MV-4-11 (cell line): ENCODE measurements at places on chromosomes 5 and 9.

DNA sequence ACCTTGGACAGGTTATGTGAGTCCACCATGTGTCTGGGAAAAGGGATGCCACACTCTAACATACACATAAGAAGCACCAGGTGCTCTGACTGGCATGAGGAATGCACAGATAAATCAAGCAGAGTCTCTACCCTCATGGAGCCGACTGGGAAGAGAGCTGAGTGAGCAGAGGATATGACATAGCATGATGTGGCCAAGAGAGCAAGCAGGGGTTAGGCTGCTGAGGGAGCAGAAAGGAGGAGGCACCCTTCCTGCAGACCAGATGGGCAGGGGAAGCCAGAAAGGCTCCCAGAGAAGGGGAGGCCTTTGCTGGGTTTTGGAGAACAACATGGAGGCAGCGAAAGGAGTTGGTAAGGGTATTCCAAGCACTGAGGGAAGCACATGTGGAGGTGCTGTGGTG is 223.1 kb downstream of the GNA14 start:
- DNase-seq: no peak

DNA sequence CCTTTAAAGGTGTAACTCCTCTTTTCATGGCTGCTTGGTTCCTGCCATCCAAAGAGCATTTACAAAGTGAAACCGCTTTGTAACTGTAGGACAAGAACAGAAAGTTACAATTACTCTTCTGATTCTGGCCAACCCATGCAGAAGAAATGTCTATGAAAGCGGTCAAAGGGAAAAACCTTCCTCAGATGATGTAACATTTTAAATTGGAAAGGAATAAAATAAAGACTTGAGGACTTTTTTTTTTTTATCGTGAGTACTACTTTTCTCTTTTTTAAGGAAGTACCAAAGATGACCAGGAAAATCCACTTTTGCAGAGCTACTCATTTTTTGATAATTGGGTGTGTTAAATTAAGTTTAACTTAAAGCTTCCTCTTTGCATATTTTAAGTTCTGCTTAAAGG is 13.0 kb upstream of the C9orf72 start:
- DNase-seq: peak; percentile 57

GRCh38 chr5:102747386-102748166 is 7.5 kb upstream of the PAM start:
- no peak for DNase-seq

DNA sequence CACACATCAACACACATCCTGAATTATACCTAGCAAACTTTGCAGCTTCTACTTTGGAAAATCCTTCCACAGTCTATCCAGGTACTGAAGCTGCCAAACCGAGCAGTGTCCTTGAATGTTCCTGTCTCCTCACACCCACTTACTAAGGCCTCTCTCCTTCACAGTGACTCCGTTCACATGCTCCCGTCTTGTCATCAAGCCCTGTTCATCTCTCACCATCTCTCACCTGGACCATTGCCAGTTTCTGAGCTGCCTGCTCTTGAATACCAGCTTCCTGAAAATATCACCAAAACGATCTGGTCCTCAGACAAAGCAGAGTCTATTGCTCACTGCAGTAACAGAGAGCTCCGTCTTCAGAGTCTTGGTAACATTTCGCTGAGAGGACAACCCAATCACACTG is 57.4 kb downstream of the GCNT1 start:
- no peak for DNase-seq

- no peak for DNase-seq
Observed at GRCh38 chr9:114324492-114324891, 1.6 kb downstream of the ORM1 start.

DNA sequence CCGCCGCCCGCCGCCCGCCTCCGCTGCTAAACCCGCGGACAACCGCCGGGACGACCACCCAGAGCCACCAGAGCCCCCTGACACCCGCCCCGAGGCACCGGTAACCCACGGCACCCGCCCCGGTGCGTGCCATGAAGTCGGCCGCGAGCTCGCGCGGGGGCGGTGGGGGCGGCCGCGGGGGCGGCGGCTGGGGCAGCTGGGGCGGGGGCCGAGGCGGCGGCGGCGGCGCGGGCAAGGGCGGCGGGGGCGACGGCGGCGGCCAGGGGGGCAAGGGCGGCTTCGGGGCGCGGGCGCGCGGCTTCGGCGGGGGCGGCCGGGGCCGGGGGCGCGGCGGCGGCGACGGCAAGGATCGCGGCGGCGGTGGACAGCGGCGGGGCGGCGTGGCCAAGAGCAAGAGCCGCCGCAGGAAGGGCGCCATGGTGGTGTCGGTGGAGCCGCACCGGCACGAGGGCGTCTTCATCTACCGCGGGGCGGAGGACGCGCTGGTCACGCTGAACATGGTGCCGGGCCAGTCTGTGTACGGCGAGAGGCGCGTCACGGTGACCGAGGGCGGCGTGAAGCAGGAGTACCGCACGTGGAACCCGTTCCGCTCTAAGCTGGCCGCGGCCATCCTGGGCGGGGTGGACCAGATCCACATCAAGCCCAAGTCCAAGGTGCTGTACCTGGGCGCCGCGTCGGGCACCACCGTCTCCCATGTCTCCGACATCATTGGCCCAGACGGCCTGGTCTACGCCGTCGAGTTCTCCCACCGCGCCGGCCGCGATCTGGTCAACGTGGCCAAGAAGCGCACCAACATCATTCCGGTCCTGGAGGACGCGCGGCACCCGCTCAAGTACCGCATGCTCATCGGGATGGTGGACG is 499 bp downstream of the FBLL1 start:
- no peak for DNase-seq

DNA sequence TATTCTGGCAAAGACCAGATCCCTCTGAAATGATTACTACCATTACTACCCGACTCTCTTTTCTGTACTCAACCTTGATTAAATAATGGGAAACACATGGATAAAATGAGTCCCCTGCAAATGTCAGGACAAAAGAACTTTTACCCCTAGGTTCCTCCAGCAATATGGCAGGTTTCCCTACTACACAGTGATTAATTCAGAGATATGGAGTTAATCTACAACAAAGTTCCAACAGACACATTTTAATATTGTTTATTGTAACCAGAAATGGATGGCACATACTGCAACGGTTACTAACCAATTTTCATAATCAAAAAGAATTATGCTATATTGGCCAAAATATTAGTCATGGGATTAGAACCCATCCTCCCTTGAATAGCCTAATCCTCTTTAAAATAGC is 294.8 kb downstream of the ATPSCKMT start:
- DNase-seq: no peak

DNA sequence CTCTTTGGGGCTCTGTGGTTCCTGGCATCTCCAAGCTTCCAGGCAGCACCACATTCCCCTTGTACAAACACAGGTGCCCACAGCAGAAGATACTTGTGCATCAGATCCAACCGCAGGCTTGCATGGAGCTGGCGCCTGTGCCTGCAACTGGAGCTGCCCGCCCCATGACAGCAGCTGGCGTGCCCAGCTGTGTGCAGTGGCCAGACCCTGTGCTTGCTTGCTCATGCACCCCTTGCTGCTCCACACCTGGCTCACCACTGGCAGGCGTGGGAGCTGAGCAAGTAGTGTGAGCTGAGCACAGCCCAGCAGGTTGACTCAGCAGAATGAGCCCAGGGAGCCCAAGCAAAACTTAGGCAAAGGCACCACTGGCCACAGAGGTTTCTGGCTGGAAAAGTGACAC is 84.4 kb upstream of the STARD4 start:
- DNase-seq: no peak

DNA sequence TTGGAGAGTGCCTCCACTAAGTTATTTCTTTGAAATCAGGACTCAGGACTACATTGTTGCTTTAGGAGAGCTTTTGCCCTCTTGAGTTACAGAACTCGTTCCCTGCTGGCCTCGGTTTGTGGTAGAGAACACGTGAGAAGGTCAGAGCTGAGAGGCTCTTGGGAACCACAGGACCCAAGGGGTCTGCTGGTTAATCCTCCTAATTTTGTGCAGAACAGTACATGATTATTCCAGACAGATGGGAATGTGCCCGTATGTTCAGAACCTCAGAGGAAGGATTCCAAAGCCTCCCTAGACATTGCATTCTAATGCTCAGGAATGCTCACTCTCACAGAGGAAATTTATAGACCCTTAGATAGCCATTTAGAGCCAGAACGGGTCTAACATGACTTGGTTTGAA is 25.2 kb upstream of the BASP1 start:
- no peak for DNase-seq

GRCh38 chr5:81922854-81923279 is 49.0 kb upstream of the ATG10 start:
- DNase-seq: no peak

DNA sequence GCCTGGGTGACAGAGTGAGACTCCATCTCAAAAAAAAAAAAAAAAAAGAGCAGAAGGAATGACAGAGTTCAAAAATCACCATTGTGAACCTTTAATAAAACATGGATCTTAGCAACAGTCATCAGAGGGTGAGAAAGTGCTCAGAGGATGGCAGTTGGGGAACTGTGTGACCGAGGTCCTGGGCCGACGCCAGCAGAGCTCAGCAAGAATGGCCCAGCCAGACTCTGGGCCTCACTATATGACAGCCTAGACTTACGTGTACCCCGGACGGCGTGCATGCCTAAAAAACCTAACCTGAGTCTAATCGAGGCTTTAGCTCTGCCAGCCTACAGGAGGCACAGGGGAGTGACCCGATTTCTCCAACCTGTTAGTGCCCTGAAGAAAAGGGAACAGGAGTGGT is 64.3 kb downstream of the MVB12B start:
- no peak for DNase-seq

- no peak for DNase-seq
Observed at GRCh38 chr5:69416699-69417098, 1.8 kb downstream of the MARVELD2 start.

DNA sequence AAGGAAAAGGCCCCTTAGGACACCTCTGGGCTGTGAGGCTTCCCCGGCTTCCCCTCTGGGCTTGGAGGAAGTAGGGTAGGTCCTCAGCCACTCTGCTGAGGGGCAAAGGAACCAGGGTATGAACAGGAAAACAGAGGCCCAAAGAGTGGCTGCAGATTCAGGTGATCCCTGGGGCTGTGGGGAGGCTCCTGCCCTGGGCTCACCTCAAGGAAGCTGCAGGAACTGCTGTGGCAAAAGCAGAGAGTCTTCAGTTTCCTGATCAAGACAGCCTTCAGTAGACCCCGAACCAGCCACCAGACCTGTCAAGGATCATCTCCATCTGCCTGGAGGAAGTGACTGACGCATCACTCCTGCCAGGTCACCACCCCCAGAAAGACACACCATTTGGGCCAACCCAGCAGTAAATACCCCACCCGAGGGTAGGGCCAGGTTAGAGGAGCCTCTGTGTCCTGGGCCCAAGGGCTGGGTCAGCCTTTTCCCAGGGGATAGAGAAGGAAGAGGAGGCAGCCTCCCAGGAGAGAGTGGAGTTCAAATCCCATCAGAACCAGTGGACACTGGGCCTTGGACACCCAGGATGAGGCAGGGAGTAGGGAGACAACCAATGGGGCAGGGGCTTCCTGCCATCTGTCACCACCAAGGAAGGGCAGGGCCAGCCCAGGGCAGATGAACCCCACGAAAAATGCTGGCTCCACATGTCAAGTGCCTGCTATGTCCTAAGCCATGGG is 5.8 kb upstream of the ST6GALNAC6 start:
- DNase-seq: no peak

- DNase-seq: no peak
Observed at GRCh38 chr9:120668399-120668798, 45.9 kb downstream of the MEGF9 start.

DNA sequence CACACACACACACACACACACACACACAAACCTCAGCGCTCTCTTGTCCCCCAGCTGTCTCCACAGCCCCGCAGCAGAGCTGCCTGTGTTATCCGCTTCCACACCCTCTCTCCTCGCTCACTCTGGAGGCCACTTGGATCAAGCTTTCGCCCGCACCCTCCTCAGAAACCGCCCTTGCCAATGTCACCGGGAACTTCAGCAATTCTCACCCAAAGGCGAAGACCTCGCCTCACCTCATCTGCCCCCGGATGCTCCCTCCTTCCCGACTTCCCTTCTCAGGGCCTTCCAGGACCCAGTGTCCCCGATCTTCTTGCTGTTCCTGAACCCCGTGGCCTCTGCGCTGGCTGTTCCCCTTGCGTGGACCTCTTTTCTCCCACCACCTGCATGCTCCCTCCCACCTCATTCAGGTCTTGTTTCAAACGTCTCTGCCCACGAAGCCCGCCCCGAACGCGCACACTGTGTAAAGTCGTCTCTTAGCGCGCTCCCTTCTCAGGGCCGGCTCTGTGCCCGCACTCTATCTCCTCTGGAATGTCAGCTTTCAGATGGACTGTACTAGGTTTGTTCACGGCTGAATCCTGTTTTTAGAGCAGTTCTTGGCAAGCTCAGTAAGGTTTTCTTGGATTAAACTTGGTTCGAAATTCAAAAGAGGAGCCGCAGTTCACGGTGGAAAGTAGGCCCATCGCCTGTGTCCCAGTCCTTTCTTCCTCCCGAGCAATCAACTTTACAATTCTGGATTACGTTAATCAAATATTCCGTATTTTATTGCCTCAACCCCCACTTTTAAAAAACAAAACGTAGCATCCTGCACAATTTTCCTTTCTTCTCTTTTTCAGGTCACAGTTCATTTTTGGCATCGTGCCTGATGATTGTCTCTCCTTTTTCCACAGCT is 1.0 kb upstream of the TRIM7 start:
- no peak for DNase-seq

DNA sequence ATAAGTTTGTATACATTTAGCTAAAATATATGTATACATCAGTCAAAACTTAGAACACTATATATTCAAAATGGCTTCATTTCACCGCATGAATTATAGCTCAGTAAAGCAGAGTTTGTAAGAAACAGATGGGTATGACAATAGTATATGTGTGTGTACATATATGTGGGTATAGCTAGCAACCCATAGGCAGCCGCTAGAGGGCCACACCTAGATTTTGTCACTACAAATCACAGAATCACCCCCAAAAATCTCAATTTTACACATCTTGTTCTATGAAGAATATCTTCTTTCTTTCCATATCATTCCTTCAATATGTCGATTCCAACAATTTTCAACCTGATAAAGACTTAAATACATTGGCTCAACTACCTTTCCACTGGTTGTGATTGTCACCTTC is 357.8 kb upstream of the CCNG1 start:
- DNase-seq: no peak

DNA sequence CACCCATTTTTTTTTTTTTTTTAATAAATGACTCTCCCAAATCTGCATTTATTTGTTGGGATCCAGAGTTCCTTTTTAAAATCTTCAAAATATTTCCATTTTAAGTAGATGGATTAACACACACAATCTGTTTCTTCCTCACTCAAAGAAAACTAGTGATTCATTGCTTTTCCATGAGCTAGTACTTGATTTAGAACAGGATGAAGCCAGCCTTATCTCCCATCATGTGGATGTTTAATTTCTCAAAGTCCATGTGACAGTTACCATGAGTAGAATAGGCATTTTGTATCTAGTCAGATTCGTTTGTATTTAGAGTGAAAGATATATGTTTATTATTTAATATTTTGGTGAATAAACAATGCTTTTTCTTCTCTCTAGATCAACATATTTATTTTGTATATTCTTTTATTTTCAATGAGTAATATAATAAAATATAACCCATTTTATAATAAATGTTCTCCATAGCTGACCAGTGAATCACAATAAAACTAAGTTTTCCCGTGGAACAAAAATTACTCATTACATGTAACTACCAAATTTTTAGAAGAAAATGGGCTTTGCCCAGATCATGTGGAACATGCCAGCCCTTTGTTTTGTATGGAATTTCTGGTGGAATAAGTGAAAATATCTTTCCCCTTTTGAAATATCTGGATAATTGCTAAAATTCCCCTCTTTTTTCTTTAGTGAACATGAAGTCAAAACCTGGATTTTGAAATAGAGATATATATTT is 54.9 kb upstream of the RPS23 start:
- no peak for DNase-seq
